ENCODE measurements at places on chromosomes 2 and 18.

- DNase-seq, result no peak
These were observed 150.0 kb upstream of the GALNT5 start for GRCh38 chr2:157107460-157107859.

DNA sequence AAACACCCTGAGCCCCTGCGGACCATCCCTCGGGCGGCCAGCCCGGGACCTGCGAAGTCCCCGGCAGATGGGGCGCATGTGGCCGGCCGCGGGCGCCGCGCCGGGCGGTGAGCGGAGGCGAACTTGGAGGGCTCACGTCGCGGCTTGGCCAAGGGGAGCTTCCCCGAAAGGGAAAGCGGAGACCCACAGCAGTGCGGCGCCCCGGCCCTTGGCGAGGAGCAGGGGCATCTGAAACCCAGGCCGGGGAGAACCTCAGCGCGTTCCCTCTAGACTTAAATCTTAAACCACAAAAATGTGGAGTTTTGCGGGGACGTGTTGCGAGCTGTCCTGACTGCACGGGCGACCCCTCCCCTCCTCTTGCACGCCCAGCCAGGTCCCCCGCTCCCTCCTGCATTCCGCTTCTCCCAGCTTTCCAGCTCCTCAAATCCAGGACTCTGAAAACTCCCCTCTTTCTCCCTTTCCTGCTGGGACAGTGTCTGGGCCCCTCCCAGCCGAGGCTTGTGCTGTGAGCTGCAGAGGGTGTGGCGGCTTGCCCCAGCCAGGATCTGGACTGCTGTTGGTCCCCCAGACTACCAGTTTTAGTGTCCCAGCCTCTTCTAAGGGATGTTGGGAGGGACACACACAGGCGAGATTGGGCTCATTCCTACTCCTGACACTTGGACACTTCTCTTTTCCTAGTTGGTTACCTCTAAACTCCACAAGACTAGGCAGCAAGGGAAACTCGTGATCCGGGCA, 1.3 kb downstream of the FMNL2 start:
- peak; percentile 68 for DNase-seq

DNA sequence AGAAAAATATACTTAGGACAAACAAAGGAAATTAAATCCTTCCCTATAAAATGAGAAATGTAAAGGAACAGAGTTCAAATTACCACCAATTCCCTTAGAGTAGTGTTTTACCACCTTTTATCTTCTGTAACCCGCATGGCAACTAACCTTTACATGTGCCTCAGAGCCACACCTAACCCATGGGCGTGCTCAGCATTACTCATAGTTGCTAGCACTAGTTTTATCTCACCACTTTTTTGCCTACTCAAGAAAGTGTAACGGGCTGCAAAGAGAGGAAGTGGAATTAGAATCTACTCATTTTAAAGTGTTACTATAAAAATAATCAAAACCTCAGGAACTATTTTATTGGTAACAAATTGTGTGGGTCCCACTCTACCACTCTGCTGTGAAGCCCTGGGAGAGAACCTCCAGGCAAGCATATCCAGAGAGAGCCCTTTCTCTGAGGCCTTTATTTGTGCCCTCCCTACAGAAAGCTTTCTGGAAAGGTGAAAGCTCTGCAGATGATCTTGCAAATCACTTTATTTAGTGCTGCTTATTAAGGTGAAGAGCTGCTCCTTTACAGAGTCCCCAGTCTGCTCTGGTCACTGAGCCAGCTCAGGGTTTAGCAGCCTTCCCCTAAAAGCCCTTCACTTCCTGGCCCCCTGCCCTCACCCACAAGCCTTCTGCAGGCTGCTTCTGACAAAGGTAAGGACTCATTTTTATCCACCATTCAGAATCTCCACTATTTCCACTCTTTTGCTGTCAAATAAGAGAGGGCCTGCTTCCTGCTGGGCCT, 98.8 kb downstream of the TRABD2A start:
- peak; percentile 51 for DNase-seq

- DNase-seq, result no peak
These were observed 16.5 kb upstream of the ACSL3 start for GRCh38 chr2:222844323-222844722.

- DNase-seq, result no peak
These were observed 15.4 kb downstream of the GDF7 start for GRCh38 chr2:20682167-20682920.

GRCh38 chr2:188604579-188604978, 312.9 kb downstream of the GULP1 start:
- no peak for DNase-seq

DNA sequence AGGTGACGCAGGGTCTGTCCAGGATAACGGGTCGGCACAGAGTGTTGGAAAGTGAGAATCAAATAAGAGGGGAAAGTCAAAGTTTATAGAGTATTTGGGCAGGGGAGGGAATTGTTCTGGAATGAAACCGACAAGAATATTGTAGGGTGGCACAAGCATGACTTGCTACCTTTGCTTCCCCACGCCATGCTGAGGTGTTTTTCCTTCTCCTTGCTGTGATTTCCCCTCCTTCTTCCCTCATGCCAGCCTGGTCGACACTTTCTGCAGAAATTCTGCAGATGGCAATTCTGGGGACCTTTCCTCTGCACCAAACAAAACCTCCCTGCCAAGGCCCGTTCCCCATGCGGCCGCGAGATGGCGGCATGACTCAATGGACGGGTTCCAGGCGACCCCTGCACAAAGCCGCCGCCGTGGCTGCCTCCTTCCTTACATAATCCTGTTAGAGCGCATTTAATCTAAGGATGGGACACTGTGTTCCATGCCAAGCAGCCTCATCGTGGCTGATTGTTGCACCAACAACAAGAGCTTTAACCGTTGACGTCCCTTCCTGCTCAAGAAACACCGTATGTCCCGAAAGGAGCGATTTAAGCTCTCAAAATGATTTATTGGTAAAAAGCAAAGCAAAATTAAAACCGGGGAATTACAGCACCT, at the start of gene MRO:
MRO (minus strand) TSS at position 289 of the 651 bp plus-strand sequence. CDS start 10,616 bp downstream, outside the sequence.
- DNase-seq, result peak; percentile 88

DNA sequence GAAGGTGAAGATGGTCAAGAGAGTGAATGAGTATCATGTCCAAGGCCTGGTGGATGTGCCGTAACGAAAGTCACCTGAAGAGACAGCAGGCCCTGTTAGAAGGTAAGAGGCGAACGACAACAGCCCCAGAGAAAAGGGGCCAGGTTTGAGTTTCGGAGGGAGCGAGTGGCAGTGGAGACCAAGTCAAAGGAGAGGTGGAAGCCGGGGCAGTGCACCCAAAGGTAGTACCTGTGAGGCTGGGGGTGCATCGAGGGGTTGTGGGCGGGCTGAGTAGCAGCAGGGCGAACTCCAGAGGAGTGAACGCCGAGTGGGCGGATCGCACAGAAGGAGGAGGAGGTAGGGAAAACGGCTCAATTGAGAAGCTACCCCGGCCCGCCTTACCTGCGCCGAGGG, 358 bp downstream of the USP37 start:
- DNase-seq, result peak; percentile 70

GRCh38 chr2:17719562-17720371, 33.8 kb downstream of the SMC6 start:
- DNase-seq, result no peak

DNA sequence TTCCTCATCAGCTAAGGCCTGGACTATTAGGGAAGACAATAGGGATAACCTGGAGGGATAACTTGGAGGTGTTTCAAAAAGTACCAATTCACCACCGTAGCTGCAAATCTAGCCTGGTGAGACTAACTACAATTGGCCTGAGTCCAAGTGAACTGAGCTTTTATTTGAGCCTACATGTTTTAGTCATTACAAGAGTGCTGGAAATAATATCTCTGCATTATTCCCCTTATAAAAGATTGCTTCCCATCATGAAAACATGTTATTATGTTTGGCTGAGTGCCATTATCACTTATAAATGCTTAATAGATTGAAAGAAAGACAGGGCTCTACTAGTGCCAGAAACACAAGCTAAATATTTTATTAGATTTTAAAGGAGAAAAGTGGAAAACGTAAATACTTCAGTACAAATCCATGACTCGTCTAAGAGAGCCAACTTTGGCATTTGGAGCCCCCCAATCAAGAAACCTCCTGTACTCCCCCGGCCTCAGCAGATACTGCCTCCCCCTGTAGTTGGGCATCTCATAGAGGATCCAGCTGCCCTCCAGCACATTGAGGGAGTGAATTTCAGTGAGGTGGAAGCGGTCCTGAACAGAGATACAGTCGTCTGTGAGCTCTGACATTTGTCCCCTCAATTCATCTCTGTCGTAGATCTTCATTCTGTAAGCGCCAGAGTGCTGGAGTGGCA, 3.6 kb downstream of the CRYGB start:
- DNase-seq, result no peak

DNA sequence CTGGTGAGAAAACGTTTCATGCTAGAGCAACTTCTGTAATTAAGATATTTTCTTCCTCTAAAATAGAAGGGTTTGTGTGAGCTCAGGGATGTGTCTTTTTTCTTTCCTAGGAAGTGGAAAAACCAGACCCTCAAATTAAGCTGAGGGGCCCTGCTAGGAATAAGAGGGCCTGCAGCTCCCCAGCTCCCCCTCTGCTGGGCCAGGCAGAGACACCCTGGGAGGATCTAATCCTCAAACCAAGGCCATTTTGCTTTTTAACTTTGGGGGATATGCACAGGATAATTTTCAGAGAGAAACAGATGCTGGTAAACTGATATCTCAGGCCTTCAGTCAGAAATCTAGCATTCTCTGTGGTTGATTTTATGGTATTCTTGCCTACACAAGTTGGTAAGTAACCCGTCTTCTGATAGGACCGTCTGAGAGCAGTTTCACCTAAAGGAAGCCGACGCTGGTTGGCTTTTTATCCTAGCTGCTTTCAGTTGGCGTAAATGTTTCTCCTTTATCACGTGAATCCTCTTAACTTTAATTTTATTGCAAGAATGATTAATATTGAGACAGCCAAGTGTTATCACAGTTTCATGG, 34.8 kb downstream of the SNTG2 start:
- DNase-seq, result no peak

GRCh38 chr2:149122516-149122915, 84.0 kb downstream of the LYPD6B start:
- DNase-seq, result no peak

GRCh38 chr2:219597552-219598307, at the start of gene STK11IP:
STK11IP (plus strand) TSS chr2:219597857; CDS start chr2:219598120, 263 bp downstream.
- peak; percentile 98 for DNase-seq

DNA sequence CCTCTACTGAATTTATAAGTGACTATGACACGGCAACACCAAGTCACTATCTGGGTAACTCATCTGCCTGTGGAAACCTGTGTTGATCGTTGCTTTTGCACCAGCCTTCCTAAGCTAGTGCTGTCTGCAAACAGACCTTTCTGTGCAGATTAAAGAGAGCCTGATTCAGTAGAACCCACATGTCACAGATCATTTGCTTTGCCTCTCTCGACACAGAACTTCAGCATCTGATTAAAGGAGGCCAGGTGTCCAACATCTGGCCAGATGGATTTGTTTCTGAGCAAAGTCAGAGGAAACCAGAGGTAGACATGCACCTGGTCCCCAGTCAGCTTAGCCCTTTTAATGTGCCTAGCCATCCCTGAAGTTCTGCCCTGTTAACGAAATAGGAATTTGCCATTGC, 15.0 kb upstream of the TTR start:
- no peak for DNase-seq

GRCh38 chr2:47088371-47089082, 66.6 kb downstream of the STPG4 start:
- DNase-seq, result no peak

- DNase-seq, result no peak
These were observed 317.6 kb downstream of the GALR1 start for GRCh38 chr18:77567205-77567604.

- no peak for DNase-seq
These were observed 21.3 kb downstream of the SKA1 start for GRCh38 chr18:50396005-50396660.

DNA sequence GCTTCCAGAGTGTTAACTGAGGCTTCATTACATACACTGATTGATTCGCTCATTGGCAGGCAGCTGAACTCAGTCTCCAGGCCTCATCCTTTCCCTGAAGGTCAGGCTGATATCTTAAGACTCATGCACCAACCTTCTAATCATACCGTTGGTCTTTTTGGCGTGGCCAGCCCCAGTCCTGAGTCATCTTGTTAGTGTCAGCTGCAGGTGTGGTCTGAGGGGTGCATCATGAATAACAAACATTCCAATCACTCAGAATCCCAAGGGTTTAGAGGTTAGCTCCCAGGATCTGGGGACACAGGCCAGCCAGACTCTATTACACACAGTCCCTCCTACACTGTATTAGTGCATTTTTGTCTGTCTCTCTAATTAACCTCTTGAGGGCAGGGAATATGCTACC, 271.5 kb downstream of the HRH4 start:
- no peak for DNase-seq

DNA sequence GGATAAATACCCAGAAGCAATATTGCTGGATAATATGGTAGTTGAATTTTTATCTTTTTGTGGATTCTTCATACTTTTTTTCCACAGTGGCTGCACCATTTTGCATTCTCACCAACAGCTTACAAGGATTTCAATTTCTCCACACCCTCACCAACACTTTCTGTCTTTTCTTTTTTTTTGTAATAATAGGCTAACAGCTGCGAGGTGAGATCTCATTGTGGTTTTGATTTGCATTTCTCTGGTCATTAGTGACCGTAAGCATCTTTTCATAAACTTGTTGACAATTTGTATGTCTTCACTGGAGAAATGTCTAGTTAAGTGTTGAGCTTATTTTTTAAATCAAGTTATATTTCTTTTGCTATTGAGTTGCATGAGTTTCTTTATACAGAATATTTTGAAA, 17.6 kb upstream of the SLC9A2 start:
- DNase-seq, result no peak

- DNase-seq, result no peak
These were observed 1158.3 kb downstream of the RPIA start for GRCh38 chr2:89849731-89850130.

DNA sequence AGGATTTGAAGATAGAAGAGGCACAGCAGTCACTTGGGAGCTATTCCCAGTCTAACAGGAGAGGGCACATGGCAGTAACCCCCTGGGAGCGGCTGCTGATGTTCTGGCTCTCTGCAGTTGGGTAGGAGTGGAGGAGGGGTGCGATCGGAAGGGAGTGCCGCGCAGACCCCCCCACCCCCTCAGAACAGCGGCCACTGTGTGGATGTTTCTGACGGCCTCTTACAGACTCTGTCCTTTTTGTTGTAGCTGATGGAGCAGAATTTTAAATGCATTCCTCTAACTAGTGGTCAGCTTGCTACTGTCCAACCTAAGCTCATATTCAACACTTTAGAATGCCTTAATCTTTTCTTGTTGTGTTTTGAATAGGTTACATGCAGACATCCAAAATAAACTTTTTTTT, 127.9 kb downstream of the AGAP1 start:
- no peak for DNase-seq

GRCh38 chr2:209556354-209556961, 132.6 kb downstream of the MAP2 start:
- no peak for DNase-seq

GRCh38 chr2:157428500-157429175, 15.3 kb downstream of the CYTIP start:
- no peak for DNase-seq

GRCh38 chr2:216493334-216493685, 5.3 kb upstream of the RPL37A start:
- DNase-seq, result no peak

DNA sequence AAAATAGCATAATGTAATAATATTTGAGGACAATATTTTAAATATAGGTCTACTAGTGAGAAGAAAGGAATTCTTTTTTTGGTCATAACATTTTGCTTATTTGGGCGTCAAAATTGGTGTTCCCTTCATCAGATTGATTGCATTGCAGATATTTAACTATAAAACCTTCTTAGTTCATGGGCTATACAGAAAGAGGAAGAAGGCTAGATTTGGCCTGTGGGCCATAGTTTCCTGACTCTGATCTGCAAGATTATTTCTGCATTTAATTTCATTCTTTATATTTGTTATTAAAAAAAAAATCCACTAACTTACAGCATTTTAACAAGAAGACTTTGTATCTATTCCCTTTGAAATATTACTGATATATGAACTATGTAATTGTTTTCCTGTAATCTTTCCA, 31.9 kb downstream of the PIKFYVE start:
- no peak for DNase-seq
